Sigmoid colon (tissue), 7 donors: ENCODE measurements at places on chromosomes 12 and 14. TPM values are rescaled to one million over a fixed set of nuclear protein-coding genes. Genes with fewer than 3 reads are reported as not detected.

Gene SLC35F4
- not detected for total RNA-seq

Gene SOAT2
- total RNA-seq, result not detected

Gene NKX2-8
- total RNA-seq, result not detected

Gene FGF23
- not detected for total RNA-seq

Gene LRRC43
- total RNA-seq, result 0.54 TPM

Gene SUSD6
- 13.9 TPM for total RNA-seq

Gene ATN1
- total RNA-seq, result 66.8 TPM

Gene TTLL5
- 18.6 TPM for total RNA-seq

Gene BICDL1
- total RNA-seq, result 0.54 TPM

Gene ZBTB25
- total RNA-seq, result 10.5 TPM

- DNase-seq, result no peak
These were observed 135.9 kb upstream of the ATP2B1 start for GRCh38 chr12:89844539-89844938.

DNA sequence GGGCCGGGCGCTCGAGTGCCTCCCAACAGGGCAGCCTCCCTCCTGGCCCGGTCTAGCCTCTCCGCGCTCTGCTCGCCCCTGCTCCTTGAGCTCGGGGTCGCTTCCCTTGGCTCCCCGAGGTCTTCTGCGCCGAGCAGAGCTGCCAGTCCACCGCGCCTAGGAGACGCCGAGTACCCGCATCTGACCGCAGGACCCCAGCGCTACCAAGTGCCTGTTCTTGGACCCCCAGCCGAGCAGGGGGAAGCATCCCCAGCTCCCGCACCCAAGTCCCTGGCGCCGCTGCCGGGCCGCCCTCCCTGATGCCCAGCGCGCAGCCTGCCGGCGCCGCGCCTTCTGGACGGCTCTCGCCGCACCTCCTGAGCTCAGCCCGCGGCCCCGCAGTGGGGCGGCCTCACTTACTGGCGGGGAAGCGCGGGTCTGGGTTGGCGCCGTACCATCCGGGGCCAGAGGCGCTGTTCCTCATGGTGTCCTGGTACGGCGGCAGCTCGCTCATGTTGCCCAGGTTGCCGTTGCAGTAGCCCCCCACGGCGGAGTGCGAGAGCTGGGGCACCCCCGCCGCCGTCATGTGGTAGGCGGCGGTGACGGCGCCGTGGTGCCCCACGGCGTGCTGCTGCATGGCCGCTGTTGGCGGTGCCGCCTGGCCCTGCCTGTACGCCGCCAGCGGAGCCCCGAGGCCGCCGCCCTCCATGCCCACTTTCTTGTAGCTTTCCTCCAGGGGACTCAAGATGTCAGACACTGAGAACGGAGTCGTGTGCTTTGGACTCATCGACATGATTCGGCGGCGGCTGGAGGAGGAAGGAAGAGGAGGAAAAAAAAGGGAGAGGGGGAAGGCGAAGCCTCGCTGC lies 1.2 kb downstream of the NKX2-1 start:
- no peak for DNase-seq

DNA sequence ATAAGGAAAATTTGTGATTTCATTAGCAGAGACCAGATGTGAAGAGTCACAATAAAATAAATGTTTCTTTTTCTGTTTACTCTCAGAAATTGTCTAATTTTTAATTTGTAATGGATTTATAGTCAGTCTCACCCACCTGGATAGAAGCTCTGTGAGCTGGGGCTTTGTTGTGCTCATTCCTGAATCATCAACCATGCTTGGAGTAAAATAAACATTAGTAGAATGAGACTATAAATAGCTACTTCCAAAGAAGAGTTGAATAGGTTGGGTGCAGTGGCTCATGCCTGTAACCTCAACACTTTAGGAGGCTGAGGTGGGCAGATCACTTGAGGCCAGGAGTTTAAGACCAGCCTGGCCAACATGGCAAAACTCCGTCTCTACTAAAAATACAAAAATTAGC lies 185.3 kb upstream of the FBXO33 start:
- DNase-seq, result no peak

DNA sequence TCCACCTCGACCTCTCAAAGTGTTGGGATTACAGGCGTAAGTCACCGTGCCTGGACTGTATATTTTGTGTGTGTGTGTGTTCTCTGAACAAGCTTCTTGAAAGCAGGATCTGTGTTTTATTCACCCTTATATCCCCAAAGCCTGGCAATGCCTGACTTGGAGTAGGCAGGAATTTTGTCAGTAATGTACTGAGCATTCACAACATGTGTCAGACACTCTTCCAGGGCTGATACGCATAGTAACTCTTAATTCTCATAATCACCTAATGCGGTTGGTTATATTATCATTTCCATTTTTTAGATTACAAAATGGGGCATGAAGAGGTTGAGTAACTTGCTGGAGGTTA lies 50.4 kb upstream of the PLEKHG3 start:
- DNase-seq, result no peak

DNA sequence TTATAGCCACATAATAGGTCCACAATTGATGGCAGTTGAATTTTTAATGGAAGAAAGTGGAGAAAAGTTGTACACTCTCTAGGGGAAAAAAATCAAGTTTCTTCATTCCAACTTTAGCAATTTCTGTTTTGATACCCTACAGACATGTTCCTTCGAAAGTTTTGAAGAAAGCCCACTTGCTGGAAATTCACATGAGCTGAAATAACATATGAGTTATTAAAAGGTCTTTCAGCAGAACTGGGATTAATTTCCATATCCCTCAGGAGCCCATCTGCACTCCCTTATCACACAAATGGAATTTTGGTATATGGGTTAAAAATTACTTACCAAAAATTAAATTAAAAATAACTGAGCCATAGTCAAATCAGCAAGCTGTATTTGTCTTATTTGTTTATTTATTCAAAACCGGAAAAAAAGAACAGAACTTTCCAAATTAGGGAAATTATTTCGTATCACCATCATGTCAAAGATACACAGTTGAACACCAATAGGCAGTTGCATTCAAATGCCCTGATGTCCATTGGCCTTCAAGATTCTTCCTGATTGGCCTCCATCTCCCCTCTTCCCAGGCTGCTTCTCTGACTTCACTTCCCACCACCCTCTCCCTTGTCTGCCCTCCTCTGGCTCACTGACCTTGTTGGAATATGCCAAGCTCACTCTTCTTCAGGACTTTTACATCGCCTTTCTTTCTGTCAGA lies 445.5 kb downstream of the EGLN3 start:
- no peak for DNase-seq

DNA sequence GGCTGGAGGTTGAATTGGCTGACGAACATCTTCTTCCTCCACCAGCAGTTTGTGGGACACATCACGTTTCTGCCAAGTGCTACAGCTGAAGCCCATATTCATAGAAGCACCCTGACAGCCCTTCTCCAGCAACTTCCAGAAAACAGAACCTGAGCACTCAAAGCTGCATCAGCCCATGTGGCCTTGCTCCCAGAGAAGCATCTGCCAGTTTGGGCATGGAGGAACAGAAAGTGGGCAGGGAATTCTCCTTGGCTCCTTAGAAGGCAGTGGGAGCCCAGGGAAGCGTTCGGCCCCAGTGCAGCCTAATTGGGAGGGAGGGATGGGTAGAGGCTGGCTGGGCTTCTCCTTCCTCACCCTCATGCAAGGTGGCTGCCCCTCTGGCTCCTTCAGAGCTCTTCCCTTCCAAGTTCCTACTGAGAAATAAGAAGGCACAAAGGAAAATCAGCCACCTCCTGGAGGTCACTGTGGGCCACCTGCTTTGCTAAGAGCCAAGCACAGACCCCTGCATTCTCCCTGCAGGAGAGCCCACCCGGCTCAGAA lies 4.1 kb upstream of the NGB start:
- no peak for DNase-seq

- no peak for DNase-seq
These were observed 9.1 kb upstream of the RESF1 start for GRCh38 chr12:31950088-31950487.

- DNase-seq, result peak; percentile 79
These were observed 674 bp downstream of the VDR start for GRCh38 chr12:47903927-47904712.

DNA sequence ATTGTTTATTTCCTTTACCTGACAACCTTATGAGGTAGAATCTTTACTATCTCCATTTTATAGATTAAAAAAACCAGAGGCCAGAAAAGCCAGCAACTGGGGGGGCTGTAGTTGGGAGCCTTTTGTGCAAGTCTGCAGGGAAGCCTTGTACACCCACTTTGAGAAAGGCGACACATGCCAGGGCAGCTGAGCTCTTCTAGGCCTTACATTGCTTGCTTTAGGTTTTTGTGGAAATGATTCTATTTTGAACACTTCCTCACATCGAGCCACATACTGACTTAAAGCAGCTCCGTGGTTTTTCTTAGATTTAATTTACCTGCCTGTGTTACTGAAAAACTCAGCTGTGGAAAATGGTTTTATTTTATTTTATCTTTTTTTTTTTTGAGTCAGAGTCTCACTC lies 34.6 kb downstream of the EP400 start:
- no peak for DNase-seq

- DNase-seq, result no peak
These were observed 5.8 kb upstream of the C1RL start for GRCh38 chr12:7114851-7115250.

- DNase-seq, result no peak
These were observed 101.6 kb downstream of the SLC15A5 start for GRCh38 chr12:16175840-16176239.

DNA sequence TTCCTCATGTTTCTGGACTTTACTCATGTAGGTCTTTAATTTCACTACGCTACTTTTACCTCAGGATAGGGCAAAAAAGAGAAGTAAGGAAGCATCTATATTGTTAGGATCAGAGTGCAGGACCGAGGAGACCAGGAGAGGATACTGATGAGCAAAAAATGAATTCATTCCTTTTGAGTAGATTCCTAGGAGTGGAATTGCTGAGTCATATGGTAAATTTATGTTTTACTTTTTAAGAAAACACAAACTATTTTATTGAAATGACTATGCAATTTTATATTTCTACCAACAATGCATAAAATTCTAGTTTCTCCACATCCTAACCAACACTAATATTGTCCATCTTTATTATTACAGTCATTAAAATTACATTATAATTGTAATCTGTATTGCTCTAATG lies 50.8 kb upstream of the GARIN6 start:
- no peak for DNase-seq

GRCh38 chr12:70251661-70252060 lies 8.4 kb downstream of the CNOT2 start:
- DNase-seq, result no peak

DNA sequence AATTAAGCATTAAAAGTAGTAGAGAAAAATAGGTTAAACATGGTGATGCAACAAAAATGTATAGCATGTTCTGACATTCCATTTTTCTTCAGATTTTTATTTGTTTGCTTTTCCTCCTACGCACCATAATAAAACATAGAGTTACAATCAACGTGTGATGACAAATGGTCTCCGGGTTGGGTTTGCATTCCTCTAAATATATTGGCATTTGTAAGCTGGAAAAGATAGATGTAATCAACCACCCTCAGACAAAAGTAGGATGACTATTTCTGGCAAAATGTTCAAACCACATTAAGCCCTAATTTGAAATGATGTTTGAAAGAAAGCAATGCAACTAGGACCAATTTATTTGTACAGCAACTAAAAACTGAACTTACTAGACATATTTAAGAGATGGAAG lies 58.4 kb downstream of the SLC25A21 start:
- DNase-seq, result no peak

- no peak for DNase-seq
These were observed 70.5 kb upstream of the FRMD6 start for GRCh38 chr14:51581017-51581881.

DNA sequence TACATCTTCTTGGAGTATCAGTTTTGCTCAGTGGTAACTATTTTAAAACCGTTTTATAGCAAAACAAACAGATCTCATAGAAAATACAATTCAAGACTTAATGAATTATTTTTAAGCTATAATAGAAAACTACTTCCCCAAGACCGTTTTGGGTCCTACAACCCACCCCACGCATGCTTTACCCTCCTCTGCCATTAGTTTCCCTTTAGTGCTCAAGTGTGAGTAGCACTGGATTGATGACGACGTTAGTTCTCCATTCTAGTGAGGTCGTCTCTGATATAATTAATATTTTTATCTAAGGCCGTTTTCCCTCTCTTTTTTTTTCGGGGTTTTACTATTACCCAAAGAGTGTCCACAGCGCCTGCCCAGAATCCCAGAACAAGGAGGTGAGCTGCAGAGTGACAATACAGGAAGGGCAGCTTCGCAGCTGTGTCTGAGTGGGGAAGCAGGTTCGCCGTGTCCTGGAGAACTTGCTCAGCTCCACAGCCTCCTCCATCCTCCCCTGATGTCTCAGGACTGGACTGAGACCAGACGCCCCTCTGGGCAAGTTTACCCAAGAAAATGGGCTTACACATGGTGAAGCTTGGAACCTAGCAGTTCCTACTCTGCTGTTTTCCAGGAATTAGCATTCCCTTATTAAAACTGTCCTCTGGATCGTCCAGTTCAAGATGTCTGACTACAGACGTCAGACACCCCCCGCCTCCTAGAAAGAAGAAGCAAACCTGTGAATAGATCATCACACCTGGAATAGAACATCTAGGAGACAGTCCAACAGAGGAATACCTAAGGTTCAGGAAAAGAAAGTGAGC lies 31.9 kb upstream of the MON2 start:
- DNase-seq, result no peak

DNA sequence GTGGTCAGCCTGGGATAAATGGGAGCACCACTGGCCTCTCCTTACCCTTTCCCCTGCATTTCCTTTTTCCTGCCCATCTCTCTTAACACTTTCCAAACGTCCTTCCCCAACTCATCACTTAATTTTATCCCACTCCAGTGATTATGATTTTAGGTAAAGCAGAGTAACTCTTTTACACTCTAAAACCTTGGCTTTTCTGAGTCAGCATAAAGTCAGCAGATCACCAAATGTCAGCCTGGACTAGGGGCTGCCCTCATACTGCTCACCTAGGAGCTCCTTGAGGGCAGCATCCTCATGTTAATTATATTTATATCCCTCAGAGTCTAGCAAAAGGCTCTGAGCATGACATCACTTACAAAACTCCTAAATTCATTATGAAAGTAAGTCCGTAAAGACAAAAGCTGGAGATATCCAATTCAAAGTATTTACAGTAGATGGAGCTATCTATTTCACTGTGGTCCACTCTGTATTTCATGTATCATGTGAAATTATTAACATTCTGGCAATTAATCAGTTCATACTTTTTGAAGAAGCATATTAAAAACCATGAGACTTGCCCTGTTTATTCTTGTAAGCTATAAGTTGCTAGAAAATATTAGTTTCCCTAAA lies 17.0 kb upstream of the DICER1 start:
- DNase-seq, result no peak

DNA sequence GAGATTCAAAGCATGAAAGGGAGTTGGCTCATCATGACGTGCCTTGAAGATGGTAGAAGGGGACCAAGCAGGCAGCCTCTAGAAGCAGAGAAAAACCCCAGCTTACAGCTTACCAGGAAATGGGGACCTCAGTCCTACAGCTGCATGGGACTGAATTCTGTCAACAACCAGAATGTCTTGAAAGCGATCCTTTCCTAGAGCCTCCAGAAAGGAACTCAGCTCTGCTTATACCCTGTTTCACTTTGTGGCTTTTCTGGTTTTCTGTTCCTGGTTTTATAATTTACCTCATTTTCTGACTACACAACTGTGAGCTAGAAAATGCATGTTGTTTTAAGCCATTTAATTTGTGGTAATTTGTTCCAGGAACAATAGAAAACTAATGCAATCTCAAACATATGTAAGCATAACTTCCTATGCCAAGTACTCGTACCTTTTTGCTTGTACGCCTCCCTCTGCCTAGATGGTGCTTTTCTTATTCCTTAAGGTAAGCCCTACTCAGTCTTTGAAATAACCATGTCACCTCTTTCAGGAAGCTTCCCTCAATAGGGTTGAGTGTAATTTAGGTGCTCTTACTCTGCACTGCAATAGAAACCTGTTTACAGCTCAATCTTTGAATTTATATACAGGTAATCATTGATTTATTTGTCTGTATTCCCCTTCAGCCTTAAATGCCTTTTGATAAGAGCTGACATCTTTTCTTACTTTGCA lies 348.8 kb downstream of the TMEM117 start:
- DNase-seq, result no peak
